ENCODE measurements at places on chromosomes 4 and X. TPM values are rescaled to one million over a fixed set of nuclear protein-coding genes. Genes with fewer than 3 reads are reported as not detected.

DNA sequence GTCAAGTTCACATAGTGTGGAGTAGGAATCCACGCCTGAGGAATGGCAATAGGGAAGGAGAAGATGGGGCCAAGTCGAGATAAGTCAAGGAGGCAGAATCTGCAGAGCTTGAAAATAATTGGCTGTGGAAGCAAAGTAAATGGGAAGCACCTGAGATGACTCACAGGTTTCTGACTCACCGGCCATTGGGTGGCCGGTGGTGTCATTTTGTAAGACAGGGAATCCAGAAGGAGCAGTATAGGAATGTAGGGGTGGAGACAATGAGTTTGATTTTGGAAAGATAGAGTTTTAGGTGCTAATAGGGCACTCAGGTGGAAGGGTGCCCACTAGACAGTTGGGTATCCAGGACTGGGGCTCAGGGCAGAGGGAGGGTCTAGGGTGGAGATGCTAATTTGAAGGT, 201.0 kb upstream of the MAMLD1 start:
- no peak for DNase-seq

DNA sequence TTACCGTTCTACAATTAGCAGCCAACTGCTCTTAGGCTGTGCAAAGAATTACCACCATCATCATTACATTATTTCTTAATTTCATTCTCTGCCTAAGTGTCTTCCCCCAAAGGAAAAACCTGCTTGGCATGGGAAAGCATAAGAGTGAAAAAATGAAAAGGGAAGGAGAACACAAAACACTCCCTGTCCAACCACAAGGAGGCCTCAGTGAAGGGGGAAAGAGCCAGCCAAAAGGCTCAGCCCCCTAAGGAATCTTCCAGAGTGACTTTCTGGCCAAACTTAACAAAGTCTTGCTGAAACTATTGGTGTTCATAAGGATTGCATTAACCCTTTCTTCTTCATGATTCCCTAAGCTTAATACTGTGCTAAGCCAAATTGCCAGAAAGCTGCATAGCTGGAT, 287.4 kb downstream of the SMARCA1 start:
- DNase-seq = no peak

Gene NCAPG
- polyA plus RNA-seq = 0.73 TPM

DNA sequence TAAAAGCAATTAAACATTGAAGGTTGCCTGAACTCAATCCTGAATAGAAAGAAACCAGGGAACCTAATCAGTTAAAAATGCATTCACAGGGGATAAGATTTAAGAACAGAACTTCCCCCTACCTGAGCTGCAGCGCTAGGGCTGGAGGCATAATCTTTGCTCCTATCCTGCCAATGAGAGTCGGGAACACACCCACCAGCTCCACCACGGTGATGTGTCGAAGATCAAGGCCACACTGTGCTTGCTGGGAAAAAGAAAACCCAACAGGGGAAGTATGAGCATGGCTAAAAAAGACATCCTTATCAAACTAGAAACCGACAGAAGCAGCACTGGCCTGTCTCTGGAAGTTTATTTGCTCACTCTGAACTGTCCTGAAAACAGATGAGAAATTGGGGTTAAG, 66.3 kb downstream of the SRPX start:
- no peak for DNase-seq

Gene EDA2R
- polyA plus RNA-seq = 0.27 TPM

DNA sequence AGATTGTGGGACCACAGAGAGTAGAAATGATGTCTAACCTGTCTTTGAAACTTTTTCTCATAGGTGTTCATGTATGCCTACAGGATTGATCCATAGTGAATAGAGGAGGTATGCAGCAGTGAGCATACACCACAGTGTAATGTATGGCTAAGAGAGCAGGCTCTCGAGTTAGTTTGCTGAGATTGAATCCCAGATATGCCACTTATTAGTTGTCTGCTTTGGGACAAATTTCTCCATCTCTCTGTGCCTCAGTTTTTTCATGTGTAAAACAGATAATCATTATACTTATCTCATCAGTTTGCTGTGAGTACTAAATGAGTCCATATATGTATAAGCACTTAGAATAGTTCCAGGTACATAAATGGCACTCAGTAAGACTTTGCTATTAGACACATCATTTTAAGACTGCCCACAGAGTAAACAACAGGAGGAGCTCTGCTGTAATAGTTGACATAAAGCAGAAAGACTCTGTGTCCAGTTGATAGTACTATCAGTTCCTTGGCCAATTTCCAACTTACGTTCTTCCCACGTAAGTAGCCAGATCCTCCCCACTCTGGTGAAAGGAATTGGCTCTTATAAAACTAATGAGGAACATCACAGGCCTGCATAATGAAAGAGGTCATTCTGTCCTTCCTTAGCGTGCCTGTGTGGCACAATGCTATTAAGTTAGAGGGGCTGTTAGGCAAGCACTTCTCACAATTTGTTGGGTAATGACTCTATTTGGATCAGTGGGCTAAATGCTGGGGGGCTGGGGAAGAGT, 20.7 kb upstream of the RNF150 start:
- DNase-seq = no peak

Data from lung (tissue), 17 donors.